ENCODE measurements at places on chromosomes 6 and 20.

DNA sequence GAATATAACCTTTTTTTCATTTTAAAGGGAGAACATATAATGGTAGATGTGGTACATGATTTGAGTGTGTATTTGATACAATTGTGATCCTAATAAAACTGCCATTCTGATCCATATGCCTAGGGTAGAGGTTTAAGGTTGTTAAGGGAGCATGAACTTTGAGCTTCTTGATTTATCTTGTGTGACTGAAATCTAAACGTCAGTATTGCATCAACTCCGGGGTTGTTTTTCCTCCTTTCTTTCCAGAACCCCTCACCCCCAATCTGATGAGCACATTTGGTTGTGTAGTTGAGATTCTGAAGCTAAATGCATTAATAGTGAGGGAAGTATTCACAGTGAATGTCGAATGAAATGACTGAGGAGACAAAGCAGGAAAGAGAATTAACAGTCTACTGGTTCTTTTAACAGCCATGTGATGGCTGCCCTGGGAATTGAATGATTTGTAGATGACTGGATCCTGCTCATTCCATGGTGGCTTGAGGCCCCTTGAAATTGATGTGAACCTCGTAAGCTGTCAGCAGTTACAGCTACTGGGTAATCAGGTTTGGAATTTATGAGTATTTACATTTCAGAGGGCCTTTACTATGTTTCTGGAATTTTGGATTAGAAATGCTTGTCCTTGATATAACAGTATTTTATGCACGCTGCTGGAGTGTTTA, 44.8 kb downstream of the FARS2 start:
- DNase-seq: no peak

- no peak for DNase-seq
Observed at GRCh38 chr6:139308286-139308916, 16.6 kb upstream of the TXLNB start.

GRCh38 chr6:139820210-139820609, 445.8 kb upstream of the CITED2 start:
- DNase-seq: no peak

GRCh38 chr20:34771680-34772081, 53.8 kb downstream of the NCOA6 start:
- no peak for DNase-seq

DNA sequence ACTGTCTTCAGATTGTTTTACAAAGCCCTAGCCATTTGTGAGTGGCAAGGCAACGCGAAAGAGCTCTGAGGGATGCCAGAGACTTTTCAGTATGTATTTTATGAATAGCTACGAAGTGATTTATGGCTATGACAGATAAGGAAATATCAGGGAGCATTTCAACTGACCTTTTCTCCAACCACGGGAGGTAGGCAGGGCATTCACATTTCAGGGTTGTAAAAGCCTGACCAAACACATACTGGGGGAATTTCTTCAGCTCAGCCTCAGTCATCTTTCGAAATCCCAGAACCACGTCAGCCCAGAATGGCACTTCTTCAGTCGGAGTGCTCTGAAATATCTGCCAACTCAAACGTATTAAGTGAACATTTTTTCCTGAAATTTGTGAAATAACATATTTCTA, 10.8 kb downstream of the DDO start:
- DNase-seq: no peak

- DNase-seq: no peak
Observed at GRCh38 chr6:167795321-167795811, 31.3 kb upstream of the AFDN start.

- no peak for DNase-seq
Observed at GRCh38 chr6:24313251-24314141, 44.4 kb downstream of the DCDC2 start.

DNA sequence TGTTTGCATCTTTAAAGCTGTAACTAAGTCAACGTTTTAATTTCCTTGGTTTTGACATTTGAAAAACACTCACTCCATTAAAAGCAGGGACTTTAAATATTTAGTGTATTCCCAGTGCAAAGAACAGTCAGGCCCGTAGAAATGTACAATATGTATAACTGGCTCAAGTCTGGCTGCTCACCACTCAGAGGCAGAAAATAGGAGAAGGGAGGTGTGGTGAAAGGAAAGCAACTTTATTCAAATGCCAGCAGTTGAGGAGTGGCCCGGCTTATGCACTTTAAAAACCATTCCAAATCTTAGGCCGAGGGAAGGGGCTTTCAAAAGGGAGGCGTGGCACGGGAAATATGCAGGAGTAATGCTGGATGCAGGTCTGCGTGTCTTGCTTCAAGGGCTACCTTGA, 120.6 kb downstream of the TMEM200A start:
- DNase-seq: no peak

- no peak for DNase-seq
Observed at GRCh38 chr6:45830441-45831139, 185.1 kb downstream of the CLIC5 start.

DNA sequence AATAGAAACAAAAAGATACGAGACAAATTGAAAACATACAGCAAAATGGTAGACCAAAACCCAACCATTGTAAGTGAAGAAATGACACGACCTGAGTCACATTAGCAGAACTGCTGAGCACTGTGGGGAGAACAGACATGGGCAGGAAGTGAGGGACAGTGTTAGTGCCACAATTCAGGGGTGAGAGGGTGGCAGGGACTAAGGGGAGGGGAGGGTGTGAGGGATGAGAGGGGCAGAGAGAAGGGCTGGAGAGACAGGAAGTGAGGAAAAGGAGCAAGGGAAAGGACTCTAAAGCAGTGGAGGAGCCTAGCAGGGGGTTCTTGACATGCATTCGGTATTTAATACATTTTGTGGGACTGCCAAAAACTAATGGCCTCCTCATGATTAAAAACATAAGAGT, 45.0 kb upstream of the TRIM26 start:
- DNase-seq: no peak

DNA sequence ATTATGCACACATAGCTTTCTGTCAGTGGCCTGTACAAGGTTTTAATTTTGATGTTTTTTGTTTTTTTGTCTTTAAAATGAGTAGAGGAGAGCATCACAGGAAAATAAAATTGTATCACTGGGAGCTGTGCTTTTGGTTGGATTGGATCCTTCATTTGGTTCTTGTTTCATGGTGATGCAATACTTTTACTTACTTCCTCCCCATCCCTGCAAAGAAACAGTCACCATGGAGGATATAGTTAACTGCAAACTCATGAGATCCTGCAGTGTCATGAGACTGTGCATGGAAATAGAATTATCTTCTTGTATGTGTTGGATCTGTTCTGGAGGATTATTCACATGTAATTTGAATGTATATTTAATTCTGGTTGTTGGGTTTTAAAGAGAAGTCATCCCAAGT, 122.3 kb downstream of the JARID2 start:
- no peak for DNase-seq

- DNase-seq: no peak
Observed at GRCh38 chr6:163782436-163783003, 368.0 kb downstream of the QKI start.
